ENCODE measurements at places on chromosomes 4 and X.

GRCh38 chrX:130100180-130100579 is 10.1 kb downstream of the ELF4 start:
- no peak for DNase-seq

GRCh38 chr4:2154215-2154740 is 87.6 kb downstream of the HAUS3 start:
- DNase-seq, result no peak

DNA sequence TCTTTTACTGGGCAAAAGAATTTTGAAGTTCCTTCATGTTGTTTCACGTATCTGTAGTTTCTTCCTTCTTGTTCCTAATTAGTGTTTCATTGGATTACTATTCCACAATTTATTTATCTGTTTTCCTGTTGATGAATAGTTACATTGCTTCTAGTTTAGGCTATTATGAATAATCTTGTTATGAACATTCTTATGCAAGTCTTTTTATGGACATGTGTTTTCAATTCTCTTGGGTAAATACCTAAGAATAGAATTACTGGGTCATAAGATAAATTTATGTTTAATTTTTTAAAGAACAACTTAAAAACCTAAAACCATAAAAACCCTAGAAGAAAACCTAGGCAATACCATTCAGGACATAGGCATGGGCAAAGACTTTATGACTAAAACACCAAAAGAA is 70.9 kb upstream of the RXFP1 start:
- DNase-seq, result no peak

DNA sequence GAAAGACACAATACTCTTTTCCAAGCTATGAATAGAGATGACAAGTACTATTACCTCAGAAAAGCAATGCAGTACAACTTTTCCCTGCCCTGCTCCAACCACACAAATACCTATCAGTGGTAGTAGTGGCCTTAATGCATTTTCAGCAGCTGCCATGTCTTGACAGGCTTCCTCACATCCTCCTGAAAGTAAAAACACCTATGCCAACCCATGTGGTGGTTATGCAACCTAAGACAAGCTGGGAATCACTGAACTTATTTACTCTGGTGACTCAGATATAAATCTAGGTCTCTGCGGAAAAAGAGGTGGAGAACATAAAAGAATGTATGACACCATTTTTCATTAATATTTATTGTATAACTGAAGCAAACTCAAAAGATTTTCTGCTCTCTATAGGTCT is 14.5 kb downstream of the WDFY3 start:
- DNase-seq, result no peak

- DNase-seq, result no peak
Observed at GRCh38 chr4:181739031-181739430, 504.2 kb upstream of the TENM3 start.

- no peak for DNase-seq
Observed at GRCh38 chr4:113435893-113436292, 325.6 kb downstream of the CAMK2D start.

- no peak for DNase-seq
Observed at GRCh38 chr4:100372432-100372831, 145.4 kb downstream of the EMCN start.

Measured in stimulated activated CD8-positive, alpha-beta memory T cell treated with anti-CD3 and anti-CD28 coated beads, Interleukin-2, amount 100 ng/mL, for 48 hours (primary cell).